Kidney epithelial cell (primary cell): ENCODE measurements at places on chromosomes 11 and 22.

DNA sequence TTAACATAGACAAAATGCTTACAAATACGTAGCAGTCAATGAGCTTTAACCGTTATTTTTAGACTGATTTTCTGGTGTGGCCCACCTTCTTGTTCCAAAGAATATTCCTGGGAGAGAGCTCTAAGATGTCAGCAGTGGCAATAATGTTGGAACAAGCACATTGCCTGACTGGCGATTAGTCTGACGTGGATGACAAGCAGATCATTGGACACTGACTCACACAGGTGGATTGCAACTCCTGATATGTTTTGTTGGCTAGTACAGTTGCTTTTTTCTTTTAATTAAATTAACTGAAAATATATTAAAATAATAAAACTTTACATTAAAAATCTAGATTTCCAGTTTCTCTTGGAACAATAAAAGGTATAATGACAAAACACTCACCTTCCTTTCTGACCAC is 78.0 kb downstream of the TENM4 start:
- DNase-seq, result no peak

- DNase-seq, result no peak
Observed at GRCh38 chr22:27173530-27173929, 516.1 kb downstream of the MIAT start.

DNA sequence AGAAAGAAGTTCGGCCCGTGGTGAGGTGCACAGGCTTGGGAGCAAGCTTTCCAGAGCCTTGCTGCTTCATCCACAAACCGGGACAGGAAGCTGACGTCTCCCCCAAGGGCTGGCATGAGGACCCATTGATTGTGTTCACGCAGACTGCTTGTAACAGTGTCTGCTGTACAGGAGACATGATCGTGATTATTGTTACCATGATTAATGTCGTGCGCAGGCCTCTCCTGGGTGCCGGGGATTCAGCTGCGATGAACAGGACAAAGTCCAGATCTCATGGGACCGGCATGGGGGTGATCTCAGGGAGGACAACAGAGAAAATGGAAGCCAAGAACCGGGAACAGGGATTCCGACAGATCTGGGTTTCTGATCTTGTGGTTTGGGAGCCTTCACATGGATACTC is 219.9 kb downstream of the BRD1 start:
- DNase-seq, result no peak

GRCh38 chr11:131549770-131550169 is 179.4 kb downstream of the NTM start:
- no peak for DNase-seq

GRCh38 chr22:42918500-42918899 is 61.4 kb upstream of the ARFGAP3 start:
- no peak for DNase-seq

DNA sequence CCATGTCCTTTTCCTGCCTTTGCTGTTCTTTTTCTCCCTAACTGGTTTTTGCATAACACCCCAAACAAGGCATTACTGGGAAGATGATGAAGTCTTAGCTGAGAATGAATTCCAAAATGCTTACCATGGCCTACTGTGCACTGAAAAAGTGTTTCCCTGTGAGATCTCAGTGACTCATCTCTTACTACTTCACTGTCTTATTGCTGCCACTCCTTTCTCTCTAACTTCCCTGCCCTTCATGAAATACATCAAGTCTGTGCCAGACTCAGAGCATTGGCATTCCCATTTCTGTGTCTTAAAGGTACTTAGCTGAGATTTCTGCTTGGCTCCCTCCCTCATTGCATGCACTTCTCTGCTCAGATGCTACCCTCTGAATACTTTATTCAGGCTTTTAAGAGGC is 49.1 kb upstream of the MUC15 start:
- DNase-seq, result peak; percentile 67

GRCh38 chr22:17100621-17101020 is 15.8 kb downstream of the IL17RA start:
- DNase-seq, result no peak

GRCh38 chr11:8009856-8010255 is 22.7 kb downstream of the EIF3F start:
- DNase-seq, result no peak

DNA sequence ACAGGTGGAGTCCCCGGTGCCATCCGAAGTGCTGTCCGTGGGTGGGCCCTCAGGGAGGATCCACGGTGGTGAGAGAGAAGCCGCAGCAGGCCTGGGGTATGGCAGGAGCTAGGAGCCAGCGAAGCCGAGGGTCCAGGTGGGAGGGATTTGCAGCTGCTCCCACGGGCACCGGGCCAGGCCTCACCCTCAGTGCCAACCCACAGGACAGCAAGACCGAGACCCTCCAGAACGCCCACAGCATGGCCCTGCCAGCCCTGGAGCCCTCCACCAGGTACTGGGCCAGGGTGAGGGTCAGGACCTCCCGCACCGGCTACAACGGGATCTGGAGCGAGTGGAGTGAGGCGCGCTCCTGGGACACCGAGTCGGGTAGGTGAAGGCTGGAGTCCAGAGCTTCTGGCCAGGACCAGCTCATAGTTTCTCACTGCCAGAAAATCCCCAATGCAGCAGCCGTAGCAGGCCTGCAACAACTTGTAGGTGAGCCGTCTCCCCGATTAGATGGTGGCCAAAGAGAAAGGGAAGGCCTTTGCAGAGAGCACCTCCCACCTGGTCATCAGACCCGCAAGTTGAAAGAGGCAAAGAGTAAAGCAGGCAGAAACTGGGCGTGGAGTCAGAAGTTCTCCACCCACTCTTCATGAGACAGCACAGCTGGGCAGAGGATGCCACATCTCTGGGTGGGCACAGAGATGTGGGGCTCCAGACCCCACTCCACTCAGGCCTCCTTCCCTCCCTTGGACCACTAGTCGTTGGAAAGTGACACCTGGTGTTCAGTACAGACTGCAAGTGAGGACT is 20.4 kb downstream of the CSF2RB start:
- DNase-seq, result no peak

DNA sequence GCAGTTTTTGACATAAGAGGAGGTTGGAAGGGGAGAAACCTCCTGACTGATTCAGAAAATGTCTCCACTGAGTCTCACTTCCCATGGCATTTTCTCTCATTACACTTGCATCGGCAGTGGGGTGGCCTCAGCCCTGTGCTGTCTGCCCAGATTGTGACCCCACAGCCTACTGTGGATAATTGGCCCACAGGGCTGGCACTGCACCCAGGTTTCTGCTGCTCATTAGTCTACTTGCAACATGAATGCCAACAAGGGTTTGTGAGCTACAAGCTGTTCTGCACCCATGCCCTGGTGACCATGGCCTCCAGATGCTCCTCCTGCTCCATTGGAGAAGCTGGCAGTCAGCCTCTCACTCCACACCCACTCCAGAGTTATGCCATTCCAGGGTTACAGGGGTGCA is 296.0 kb downstream of the CTTN start:
- DNase-seq, result no peak

- DNase-seq, result no peak
Observed at GRCh38 chr11:65906602-65907001, 6.4 kb upstream of the FOSL1 start.

DNA sequence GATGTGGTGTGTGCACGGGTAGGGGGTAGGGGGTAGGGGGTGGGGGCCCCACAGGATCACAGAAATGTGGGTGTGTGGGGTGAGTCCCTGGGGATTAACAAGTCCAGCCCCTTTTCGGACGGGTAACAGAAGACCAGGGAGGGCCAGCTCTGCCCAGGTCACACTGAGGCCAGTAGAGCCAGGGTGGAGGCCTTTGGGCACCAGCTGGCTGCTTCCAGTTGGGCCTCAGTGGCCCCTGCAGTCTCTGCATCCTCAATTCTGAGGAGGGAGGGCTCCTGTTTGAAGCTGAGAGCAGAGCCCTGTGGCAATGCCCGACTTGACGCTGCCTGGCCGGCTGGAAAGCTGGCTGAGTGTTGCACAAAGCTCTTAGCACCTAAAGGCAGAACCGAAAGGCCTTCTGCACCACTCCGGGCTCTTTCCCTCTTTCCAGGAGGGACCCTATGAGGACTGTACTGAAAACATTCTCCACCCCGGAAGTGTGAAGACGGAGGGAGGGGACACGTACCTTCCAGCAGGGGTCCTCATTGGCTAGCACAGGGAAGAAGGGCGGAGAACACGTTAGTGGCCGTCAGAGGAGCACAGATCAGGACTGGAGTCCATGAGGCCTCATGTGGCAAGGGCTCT is 120.4 kb downstream of the PHF21B start:
- DNase-seq, result no peak

- DNase-seq, result no peak
Observed at GRCh38 chr22:46625113-46625842, 5.1 kb downstream of the GRAMD4 start.

DNA sequence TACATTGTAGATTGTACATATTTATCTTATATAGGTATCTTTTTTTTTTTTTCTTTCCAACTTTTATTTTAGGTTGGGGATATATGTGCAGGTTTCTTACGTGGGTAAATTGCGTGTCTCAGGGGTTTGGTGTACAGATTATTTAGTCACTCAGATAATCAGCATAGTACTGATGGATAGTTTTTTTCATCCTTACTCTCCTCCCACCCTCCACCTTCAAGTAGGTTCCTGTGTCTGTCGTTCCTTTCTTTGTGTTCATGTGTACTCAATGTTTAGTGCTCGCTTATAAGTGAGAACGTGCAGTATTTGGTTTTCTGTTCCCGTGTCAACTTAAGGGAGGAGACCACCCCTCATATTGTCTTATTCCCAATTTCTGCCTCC is 9.6 kb downstream of the C11orf96 start:
- DNase-seq, result no peak

- no peak for DNase-seq
Observed at GRCh38 chr22:50701076-50701419, 28.4 kb downstream of the SHANK3 start.

GRCh38 chr11:120869097-120869496 is 154.8 kb upstream of the TBCEL start:
- no peak for DNase-seq

DNA sequence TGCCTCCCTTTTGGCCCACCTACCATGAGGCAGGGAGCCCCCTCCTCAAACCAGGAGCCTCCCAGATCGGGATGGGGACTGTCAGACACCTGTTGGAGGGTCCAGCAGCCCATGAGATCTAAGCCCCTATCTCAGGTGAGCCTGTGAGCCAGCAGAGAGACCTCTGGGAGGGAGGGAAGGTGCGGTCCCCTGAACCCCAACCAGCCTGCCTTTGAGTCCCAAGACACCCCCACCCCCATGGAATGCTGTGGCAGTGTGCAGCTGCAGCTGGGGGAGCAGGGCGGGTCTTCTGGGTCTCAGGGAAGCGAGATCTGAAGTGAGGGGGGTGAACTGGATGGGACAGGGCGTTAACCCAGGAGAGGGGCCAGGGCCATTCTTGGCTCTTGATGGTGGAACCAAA is 1.4 kb upstream of the CDKN1C start:
- no peak for DNase-seq

- no peak for DNase-seq
Observed at GRCh38 chr22:20571531-20572007, 64.2 kb downstream of the MED15 start.

- peak; percentile 12 for DNase-seq
Observed at GRCh38 chr11:119518746-119519730, 96.1 kb upstream of the THY1 start.

GRCh38 chr11:59822989-59823566 is 12.5 kb upstream of the MRPL16 start:
- peak; percentile 16 for DNase-seq

DNA sequence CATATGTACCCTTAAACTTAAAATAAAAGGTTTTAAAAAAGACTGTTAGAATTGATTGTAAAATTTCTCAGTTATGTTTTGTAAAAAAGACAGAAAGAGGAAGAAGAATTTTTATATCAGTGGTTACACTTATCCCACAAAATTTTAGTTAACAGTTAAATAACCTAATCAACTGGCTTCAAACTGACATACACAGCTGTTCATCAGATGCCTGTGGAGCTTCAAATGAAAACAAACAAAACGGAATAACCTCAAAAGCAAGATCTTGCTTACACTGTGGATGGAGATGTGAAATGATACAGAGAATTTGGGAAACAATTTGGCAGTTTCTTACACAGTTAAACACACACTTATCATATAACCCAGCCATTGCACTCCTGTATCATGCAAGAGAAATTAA is 521.0 kb downstream of the ETS1 start:
- DNase-seq, result no peak

DNA sequence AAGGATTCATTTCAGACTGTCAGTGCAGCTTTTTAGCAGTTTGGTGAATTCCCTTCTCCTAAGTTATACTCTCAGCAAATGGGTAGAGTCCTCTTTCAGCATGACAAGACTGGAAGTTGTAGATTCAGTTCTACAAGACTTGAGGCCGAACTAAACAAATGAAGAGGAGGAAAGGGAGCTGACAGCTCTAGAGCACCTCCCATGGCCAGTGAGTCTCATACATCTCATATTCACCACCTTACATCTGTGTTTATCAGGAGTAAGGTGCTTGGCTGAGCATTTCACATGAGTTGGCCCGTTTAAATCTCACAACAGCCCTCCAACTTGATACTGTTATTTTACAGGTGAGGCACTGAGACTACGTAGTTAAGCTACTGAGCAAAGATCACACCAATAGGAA is 30.4 kb downstream of the SEZ6L start:
- no peak for DNase-seq

DNA sequence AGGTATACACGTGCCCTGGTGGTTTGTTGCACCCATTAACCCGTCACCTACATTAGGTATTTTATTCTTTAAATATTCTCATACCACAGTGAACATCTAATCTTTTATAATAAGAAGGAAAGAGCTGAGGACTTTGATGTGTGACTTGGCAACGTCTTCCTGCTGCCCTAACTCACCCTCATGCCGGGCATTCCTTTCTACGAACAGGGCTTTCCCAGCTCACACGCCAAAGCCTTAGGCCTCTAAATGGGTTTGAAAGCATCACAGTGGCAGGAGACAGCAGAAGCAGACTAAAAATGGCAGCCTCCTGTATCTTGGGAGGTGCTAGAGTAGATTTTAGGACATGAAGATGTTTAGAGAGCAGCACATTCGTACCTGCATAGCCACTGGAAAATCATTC is 52.6 kb downstream of the CLTCL1 start:
- no peak for DNase-seq

- DNase-seq, result no peak
Observed at GRCh38 chr11:16897470-16898061, 116.6 kb downstream of the PLEKHA7 start.

GRCh38 chr11:1127664-1128162 is 30.0 kb upstream of the MUC5AC start:
- DNase-seq, result no peak

GRCh38 chr11:30935861-30936260 is 349.7 kb upstream of the MPPED2 start:
- no peak for DNase-seq

- no peak for DNase-seq
Observed at GRCh38 chr22:37284805-37285355, 2.6 kb downstream of the CYTH4 start.

DNA sequence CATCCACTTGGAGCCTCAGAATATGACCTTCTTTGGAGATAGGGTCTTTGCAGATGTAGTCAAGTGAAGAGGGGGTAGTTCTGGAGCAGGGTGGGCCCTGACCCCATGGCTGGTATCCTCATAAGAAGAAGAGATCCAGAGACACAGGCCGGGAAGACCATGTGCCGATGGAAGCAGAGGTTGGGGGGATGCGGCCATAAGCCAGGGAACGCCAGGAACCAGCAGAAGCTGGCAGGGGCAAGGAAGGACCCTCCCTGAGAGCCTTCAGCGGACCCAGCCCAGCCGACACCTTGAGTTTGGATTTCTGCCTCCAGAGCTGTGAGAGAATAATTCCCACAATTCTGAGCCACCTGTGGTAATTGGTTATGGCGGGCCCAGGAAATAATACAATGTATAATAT is 26.1 kb upstream of the SMIM38 start:
- DNase-seq, result no peak
